Stimulated activated CD8-positive, alpha-beta memory T cell treated with anti-CD3 and anti-CD28 coated beads, Interleukin-4, amount 100 ng/mL, for 48 hours (primary cell): ENCODE measurements at places on chromosomes 12 and 14.
A peak's percentile ranks its signal among the peaks of the same experiment; 100 is the strongest.

- DNase-seq, result no peak
Observed at GRCh38 chr14:79544698-79545070, 666.6 kb downstream of the DIO2 start.

DNA sequence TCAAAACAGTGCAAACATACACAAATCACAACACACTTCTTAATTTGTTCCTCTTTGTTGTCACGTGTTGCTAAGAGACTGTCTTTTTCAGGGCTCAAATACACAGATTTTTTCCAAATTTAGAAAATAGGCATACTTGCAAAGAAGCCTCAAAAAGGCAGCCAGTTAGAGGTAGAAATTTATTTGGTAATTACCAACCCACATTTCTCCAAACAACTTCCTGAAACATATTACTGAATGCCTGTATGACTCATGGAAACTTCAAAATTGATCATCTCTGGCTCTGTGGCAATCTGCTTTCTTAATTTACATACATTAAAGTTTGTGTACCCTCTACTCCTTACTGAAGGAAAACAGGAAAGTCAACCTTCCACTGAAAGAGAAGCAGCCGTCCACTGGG is 36.4 kb downstream of the PPM1H start:
- DNase-seq, result no peak

DNA sequence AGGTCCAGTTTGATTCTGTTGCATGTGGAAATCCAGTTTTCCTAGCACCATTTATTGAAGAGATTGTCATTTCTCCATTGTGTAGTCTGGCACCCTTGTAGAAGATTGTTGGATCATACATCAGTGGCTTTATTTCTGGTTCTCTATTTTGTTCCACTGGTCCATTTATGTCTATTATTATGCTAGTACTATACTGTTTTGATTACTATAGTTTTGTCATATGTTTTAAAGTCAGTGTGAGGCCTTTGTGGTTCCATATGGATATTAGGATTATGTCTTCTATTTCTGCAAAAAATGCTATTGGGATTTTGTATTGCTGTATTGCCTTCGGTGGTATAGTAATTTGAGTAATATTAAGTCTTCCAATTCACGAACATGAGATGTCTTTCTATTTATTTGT is 51.4 kb downstream of the LEMD3 start:
- DNase-seq, result no peak

DNA sequence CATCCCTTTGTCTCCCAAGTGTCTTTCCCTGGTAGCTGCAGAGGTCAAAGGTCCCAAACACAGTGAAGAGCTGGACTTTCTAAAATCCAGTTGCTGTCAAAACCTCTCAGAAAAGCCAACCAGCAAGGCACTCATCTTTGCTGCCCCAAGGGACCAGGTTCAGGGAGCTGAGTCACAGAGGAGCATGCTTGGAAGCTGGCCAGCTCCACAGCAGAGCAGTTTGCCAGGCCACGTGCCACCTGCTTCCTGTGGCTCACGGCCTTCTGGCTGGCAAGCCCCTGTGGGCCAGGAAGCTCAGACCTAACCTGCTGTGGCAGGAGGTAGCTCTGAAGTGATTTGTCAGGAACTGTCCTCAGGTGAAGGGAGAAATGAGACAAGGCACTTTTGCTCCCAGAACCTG is 3.6 kb downstream of the ISCU start:
- peak; percentile 67 for DNase-seq

DNA sequence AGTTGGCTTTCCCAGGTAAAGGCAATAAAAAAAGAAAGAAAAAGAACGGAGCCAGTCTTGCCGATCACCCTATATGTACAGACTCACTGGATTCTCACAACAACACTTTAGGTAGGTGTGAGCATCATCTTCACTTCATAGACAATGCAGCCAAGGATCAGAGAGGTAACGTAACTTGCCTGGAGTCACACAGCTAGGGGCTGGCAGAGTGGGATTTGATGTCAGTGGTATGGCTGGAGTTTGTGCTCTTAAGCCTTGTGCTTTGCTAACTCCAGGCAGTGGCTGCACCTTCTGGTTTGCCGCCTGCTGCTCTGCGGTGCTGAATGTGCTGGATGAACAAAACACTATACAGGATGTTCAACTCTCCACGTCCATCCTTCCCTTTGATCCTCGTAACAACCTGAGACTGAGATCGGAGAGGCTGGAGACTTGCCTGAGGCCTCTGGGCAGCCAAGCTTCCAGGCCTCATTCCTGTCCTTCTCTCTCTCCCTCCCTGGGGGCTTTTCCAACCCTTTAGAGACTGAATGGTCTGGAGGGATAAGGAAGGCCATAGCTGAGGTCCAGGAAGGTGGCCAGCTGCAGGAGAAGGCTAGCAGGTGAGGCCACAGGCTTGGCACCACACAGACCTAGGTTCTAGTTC is 8.1 kb downstream of the ISM2 start:
- no peak for DNase-seq

DNA sequence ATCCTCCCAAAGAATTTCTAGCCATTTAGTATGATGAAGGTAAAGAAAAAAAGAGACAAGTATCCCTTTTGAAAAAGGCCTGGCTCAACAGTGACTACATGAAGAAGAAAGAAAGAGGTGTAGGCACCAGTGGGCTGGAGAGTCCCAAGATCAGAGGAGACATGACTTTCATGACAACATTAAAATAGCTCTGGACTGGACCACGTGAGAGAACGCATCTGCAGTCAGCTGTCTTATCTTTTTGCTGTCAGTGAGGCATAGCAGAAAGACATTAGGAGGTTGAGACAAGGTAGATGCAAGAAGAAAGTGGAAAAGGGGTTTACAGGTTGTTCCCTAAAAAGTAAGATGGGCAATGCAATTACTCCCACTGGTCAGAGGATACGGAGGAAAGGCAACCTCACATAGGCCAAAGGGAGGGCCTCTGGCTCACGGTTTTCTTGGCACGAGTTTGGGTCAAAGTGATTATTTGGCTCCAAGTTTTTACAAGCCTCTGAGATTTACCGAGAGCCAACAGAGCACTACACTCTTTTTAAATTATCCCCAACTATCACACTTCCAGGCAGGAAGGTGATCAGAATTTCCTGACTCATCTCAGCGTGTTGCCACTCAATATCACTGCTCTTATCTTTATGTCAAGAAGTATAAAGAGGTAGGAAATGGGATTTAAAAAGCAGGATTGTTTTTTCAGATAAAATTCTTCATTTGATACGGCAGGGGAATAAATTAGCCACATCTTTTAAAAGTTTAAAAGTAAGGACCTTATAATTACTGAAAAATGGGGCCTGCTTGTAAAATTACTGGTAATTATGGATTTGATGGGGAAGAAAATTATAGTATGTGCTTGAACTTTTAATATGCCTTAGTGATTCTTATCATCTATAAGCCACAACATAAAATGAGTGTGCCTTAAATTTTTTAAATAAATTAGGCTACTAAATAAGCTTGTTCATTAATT is 29.2 kb downstream of the TMTC1 start:
- DNase-seq, result no peak

DNA sequence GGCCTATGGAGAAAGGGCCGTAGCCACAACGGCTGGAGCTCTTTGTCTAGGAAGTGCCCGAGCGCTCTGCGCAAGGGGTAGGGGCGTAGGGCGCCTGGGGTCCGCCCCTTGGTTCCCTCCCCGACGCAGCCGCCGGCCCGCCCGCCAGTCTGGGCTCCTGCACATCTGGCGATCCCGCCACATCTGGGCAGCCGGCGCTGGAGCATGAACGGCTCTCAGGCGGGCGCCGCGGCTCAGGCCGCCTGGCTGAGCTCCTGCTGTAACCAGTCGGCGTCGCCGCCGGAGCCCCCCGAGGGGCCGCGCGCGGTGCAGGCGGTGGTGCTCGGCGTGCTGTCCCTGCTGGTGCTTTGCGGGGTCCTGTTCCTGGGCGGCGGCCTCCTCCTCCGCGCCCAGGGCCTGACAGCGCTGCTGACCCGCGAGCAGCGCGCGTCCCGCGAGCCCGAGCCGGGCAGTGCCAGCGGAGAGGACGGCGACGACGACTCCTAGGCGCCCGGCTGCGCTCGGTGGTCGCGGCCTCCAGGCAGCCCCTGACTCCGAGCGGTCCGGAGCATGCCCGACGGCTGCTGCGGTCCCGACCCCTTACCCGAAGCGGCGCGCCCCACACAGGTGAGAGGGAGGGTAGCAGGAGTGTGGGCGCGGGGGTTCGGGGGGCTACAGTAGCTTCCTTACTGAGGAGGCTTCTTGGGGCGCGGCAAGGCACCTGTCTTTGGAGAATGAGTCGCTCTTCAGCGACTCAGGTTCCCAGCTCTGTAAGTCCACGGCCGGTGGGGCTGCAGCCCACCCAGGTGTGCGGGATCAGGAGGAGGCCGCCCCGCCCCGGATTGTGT is at the start of gene SMIM41:
Gene SMIM41 (plus strand): TSS at position 129 of the 827 bp plus-strand sequence. CDS start 76 bp downstream, at position 205.
- DNase-seq, result no peak

DNA sequence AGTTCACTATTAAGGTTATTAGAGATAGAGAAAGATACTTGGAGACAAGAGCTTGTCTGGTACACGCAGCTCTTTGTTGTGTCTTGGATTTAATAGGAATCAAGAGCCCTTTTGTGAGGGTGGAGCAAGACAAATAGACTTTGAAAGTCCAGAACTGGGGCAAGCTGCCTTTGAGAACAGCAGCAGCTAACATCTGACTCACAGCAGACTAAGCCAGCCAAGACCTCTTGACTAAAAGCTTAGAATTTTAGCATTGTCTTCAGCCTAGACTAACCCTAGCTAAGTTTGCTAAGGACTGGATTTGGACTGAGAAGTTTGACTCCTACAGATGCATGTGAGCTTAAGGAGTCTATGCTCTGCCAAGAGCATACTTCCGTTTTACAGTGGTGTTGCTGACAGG is 201.9 kb upstream of the RBM19 start:
- DNase-seq, result no peak

DNA sequence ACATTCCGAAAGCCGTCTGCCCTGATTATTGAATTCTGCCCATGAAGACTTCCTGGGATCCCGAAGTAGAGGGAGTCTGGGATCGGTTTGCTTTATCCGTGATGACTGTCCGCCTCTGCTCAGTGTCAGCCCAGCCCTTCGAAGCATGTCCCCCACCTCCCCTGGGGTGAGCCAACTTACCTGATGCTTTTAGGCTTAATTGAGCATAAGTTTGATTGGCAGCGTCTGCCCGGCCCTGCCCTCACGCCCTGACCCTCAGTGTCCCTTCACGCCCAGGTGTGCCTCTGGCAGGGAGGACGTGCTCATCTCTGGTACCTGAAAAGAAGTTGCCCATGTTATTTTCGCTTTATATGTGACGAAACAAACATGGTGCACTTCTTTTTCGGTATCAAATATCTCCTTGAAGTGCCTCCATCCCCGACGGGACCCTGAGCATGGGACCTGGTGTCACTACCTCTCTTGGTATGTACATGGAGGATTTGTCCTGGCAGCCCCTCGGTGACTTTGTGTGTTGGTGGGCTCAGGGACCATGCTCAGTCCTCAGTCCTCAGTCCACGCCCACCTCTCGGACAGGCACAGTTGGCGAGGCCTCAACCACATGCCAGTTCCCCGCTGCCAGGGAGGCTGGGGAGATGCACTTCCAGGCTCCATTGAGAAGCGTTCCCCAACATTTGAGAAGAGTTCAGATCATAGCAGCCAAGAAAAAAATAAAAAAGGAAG is 130.1 kb upstream of the RTL1 start:
- DNase-seq, result no peak

GRCh38 chr12:92338102-92338501 is 192.5 kb upstream of the BTG1 start:
- DNase-seq, result no peak

- DNase-seq, result no peak
Observed at GRCh38 chr12:90331262-90331661, 622.6 kb upstream of the ATP2B1 start.

DNA sequence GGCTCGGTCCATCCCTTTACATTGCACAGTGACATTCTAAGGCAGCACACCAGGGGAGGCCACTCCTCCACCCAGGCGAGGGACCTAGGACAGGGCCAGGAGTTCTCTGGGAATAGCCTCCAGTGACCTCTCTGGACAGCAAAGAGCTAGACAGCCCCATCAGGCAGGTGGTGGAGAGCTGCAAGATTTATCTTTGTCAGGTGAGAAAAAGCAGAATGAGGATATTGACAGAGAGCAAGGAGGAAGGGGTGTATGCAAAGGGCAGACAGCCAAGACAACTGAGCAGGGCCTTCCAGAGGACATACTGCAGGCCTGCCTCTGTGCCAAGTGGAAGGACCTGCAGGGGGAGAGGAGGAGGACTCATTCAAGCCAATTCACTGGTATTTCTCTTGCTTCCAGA is 112.4 kb upstream of the MAX start:
- no peak for DNase-seq

DNA sequence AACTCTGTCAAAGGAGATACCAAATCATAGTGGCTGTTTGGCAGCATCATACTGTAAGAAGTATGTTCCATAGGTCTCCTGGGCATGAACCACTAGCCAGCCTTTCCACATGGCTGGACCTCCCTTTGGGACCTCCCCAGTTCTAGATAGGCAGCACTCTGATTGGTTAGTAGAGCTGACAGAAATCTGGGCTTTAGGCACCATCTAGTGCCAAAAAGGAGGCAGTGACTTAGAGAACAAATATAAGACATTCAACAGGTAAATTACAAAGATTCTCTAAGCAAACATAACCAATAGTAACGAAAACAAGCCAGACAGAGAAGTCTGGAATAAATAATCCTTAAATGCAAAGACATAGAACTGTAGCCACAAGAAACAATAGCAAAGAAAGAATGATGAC is 148.0 kb upstream of the PDE3A start:
- no peak for DNase-seq

GRCh38 chr14:95500772-95501401 is 15.6 kb downstream of the SYNE3 start:
- DNase-seq, result no peak

GRCh38 chr14:26026384-26026783 is 571.4 kb downstream of the NOVA1 start:
- DNase-seq, result no peak

DNA sequence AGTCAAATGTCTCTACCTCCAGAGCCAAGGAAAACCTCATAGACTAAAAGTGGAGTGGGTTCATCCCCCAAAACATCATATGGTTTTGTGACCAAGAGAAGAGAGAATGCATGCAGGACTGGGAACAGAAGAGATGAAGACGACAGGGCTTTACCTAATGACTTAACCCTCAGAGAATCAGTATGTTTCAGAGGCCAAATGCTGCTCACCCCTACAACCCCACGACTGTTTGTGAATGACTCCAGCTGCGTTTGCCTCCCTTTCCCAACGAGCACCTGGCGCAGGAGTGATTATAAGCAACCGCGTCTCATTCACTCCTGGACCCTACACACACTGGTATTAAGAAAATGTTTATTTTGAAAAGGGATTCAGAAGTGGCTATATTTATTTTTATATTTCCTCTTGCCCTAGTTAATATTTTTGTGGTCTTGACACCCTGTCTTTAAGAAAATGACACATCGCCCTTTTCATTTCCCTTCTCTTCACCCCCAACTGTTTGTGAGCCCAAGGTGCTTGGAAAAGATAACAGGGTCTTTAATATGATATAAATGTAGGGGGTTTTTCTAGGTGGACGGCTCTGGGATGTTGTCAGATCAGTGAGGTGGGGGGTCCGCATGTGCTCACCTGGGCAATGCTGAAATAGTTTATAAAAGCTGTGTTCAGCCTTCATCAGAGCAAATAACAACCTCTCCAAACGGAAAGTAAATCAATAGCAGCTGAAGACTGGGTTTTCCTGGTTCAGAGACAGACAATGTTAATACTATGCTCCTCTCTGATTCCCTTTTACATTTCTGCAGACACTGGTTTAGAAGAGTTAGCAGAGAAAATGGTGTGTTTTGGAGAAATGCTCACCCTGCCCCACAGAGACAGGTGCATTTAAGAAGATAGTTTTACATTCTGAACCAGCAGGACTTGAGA is 77.7 kb downstream of the SLC15A4 start:
- DNase-seq, result no peak

- DNase-seq, result no peak
Observed at GRCh38 chr14:24868389-24868788, 181.6 kb downstream of the STXBP6 start.

GRCh38 chr12:71638499-71638898 is 25.1 kb downstream of the ZFC3H1 start:
- no peak for DNase-seq
